HS-27A (cell line): ENCODE measurements at places on chromosomes 2 and 18.

- DNase-seq, result no peak
Measured at GRCh38 chr18:62989195-62989594, 273.9 kb downstream of the PHLPP1 start.

DNA sequence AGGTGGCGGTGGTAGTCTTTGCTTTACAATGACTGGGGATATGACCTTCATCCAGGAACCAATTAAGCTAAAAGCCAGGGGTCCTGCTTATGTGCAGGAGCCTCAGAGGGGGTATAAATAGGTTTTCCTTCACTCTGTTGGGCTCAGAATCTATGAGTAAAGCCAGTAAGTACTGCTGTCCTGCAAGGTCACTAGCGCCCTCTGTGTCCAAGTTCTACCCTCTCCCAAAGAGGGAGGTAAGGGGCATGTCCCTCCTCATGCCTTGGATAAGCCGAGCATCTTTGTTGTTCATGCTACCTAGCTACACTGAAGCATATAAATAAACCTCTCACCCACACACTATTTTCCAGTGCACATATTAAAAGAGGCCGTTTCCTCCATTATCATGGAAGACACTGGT lies 79.4 kb downstream of the SPRED2 start:
- DNase-seq, result no peak

DNA sequence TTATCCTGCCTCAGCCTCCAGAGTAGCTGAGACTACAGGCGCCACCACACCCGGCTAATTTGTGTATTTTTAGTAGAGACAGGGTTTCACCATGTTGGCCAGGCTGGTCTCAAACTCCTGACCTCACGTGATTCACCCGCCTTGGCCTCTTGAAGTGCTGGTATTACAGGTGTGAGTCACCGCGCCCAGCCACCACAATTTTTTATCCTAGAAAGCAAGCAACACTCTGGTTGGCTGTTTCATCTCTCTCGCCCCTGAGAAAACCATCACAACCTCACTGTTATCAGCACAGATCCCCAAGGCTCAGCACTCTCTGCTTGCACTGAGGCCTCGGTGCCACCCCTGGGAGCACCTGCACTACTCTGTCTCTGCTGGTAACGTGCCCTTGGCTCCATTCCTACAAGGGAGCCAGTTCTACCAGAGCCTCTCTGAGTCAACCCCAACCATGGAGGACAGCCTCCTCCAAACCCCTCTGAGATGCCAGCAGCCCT lies 134.8 kb upstream of the AGAP1 start:
- DNase-seq, result no peak

GRCh38 chr2:127413200-127413599 lies 5.0 kb upstream of the PROC start:
- DNase-seq, result no peak

GRCh38 chr2:107168141-107168540 lies 282.2 kb upstream of the ST6GAL2 start:
- no peak for DNase-seq

DNA sequence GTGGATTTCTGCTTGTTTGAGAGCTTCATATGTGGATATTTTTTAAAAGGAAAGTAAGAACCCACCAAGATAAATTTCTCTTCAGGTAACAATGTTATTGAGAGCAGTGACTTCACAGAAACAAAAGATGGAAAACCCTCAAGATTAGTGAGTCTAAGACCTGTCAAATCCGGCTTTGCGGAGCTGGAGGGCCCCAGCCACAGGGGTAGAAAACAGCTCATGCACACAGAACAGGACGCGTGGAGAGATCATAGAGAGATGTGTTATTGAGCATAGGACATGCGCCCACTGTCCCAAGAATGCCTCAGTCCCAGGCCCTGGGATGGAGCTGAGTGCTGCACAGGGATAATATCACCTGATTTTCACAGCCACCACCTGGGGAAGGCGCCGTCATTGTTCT lies 21.3 kb downstream of the EDAR start:
- no peak for DNase-seq

- DNase-seq, result peak; percentile 43
Measured at GRCh38 chr2:85053802-85054201, 79.4 kb upstream of the TCF7L1 start.

- no peak for DNase-seq
Measured at GRCh38 chr2:240933048-240933965, 27.2 kb downstream of the CROCC2 start.

DNA sequence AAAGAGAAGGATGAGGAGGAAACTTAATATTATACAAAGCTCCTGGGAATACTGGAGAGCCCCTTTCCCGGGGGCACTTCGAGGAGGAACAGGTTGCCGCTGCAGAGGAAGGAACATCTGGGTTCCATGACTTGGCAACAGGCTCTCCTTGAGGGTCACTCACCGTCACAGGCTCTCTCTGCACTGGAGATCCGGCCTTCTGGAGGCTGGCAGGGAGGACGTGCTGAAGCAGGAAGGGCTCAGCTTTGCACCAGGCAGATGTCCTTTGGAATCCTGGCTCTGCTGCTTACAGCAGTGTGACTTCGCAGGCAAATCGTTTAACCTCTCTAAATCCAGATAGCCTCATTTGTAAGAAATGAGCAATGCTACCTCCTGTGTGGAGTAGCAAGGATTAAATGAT lies 2.9 kb upstream of the DPYSL5 start:
- no peak for DNase-seq

- no peak for DNase-seq
Measured at GRCh38 chr2:136986605-136987221, 221.4 kb downstream of the THSD7B start.

DNA sequence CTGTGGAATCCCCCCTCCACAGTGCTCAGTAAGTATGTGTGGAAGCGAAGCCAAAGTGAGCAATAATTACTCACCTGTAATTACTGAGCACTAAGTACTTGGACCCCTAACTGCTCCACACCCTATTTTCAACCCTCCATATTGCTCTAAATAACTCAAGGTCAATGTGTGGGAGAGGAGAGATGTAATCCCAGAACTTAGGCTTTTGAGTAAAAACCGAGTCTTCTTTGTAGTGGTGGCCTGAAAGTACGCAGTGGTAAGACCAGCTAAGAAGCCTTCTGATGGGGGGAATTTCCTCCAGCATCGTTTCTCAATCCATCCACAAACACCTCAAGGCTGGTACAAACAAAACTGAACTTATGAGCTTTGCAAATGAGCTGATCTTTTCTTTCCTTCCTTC lies 551.6 kb downstream of the ZEB2 start:
- DNase-seq, result no peak

DNA sequence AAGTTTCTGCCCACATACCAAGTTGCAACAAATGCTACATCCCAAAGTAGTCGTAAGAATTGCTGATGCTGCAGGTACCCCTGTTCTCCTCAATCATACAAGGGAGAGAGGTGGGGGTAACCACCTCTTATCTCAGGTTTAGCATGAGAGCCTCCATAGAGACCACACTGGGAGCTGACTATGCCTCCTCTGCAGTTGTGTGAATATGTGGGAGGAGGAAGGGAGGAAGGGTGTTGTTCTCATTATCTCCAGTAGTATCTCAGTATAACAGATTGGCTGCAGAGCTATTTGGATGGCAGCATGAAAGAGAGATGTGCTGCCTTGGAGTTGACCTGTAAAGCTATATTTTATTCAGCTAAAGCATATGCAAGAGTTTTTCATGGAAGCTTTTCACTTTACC lies 690.7 kb downstream of the KCNJ3 start:
- DNase-seq, result no peak

- DNase-seq, result no peak
Measured at GRCh38 chr18:32086881-32087280, 4.8 kb upstream of the RNF138 start.

DNA sequence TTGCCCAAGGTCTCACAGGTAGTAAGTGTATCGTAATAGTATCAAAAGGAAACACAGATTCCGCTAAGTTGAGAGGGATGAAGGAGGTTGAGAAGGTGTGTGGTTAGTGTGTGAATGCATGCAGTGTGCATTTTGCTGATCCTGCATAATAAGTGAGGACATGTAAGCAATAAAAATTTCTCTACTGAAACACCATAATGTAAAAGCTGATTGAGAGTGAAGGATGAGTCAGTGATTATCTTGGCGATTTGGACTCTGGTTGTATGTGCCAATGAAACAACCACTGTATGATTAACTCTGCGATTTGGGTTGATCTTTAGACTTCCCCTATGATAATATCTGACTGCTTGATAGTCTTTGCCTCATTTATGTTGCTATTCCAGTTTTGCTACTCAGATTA lies 16.7 kb upstream of the ADGRF3 start:
- DNase-seq, result no peak

- DNase-seq, result no peak
Measured at GRCh38 chr2:43387092-43388062, 161.0 kb upstream of the ZFP36L2 start.

- DNase-seq, result no peak
Measured at GRCh38 chr2:16655905-16656642, 9.6 kb downstream of the CYRIA start.

DNA sequence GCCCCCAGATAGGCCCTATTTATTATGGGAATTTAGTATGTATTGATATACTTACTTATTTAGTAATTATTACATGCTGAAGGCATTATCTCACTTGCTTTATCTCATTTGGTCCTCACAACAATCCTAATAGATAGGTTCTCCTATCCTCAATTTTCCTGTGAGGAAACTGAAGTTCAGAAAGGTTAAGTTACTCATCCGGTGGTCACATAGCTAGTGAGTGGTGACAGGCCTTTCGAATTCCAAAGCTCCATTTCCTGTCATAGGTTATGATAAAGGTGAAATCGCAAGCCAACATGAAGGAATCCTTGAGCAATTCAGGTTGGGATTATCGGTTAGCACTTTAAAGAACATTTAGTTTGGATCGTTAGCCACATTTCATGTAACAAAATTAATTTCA lies 33.3 kb downstream of the NAB1 start:
- DNase-seq, result no peak

DNA sequence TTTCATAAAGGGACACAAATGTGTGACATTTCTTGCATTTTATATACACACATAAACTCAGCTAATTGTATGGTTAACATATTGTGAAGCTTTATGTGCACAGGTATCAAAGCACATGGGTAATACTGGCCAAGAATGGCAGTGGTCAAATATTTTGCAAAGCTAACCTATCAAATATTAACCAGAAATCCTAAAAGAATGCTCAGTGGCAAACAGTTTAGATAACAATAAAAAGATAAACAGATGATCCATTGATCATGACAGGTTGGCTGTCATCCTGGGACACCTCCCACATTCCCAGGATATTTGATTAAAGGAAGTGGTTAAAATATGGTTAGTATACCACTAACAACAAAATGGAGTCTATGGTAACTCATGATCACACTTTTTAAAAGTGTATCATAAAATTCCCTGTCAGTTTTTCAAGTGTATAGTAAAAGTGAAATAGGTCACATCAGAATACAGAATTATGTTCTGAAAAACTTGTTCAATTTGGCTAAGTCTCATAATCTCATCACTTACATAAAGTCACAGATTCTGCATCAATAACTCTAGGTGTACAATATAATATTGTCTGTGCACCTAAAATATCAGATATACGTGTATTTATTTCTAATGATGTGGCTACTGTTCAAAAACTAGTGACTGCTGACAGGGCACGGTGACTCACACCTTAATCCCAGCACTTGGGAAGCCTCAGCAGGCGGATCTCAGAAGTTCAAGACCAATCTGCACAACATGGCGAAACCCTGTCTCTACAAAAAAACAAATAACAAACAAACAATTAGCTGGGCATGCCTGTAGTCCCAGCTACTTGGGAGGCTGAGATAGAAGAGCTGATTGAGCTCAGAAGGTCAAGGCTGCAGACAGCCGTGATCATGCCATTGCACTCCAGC lies 48.9 kb downstream of the CDH2 start:
- DNase-seq, result no peak

DNA sequence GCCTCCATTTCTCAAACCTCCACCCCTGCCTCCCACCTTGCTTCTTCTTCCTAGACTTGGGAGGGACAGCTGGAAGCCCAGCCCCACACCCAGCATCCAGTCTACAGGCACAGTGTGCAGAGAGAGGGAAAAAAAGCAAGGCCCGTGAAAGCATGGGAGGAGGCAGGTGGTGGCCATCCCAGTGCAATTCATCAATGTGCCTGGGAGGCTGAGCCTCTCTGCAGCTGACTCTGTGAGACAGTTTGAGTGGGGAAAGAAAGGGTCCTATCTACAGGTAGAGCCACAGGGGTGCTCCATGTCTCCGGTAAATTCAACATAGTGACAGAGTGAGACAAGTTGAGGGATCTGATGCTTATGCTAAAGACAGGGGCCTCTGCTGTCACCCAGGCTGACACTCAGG lies 340.6 kb downstream of the DYSF start:
- no peak for DNase-seq

GRCh38 chr2:16739778-16740581 lies 74.3 kb upstream of the CYRIA start:
- no peak for DNase-seq

DNA sequence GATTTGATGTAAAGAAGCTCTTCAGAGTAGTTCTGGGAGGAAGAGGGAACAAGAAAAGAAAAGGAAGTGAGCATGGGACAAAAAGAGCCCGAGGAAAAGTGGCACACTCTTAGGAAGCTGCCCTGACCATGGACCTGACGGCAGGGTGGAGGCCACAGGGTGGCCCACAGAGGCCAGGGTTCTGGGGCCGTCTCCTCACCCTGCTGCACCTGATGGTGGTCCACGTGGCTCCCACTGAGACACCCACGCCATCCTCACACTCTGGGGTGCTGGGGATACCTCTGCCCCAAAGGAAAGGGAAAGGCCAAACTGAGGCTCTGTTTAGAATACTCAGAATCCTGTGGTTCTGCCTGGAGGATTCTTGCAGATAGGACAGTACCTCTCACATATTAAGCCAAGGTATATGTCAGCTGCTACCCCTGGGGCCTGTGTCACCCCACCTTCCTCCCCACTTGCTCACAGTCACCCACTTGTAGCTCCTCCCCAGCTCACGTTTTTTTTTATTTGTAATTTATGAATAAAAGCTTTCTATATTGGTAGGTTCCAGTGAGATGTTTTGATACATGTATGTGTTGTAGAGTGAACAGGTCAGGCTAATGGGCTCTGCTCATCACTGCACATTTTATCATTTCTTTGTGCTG lies 171.1 kb downstream of the LDLRAD4 start:
- no peak for DNase-seq

- DNase-seq, result no peak
Measured at GRCh38 chr2:239171643-239172042, 229.2 kb downstream of the HDAC4 start.
